ENCODE measurements at places on chromosomes 13 and 19.

DNA sequence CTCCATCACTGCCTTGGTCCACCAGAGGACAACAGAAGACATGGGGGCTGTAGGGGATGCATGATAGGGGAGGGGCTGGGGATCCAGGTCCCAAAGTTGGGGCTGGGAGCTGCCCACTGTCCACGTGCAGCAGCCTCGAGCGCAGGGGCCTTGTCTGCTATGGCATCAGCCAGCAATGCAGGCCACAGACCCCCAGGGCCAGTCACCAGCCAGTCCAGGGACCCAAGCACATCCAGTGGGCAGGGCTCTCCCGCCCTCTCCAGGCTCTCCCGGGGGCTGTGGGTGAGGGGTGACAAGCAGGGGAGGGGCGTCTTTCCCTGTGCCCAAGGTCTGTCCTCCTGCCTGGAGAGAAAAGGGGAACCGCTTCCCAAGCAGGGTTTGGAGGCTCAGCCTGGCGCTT is 32.8 kb downstream of the PEPD start:
- DNase-seq, result no peak

GRCh38 chr13:48626077-48626449 is 27.7 kb upstream of the CYSLTR2 start:
- DNase-seq, result no peak

DNA sequence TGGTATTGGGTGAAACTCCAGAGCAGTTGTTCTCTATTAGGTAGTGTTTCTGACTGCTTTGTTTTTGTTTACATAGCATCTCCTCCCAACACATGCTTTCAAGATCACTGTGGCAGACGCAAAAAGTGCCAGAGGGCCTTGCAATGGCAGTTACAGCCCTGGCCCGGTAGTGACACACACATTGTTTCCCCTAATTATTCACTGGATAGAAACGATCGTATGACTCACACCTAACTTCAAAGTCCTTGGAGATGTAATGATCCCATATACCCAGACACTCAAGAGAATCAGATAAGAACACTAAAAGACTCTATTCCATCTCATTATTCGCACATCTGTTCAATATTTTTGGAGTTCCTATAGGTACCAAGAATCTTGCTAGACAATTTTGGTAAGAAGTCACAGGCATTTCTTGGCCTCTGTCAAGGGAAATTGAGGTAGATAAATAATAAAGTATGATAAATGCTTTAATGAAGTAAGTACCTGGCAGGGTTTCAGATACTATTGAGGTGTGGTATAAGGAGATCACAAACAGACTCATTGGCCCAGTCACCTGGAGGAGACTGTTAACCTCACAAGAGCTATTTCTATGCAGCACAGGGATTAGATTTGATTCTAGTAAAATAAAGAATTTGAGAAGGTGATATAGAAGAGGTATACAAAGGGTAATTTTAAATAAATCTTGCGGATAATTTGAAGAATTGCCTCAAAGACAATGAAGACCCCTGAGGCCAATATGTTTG is 485.3 kb downstream of the SLITRK6 start:
- DNase-seq, result no peak

DNA sequence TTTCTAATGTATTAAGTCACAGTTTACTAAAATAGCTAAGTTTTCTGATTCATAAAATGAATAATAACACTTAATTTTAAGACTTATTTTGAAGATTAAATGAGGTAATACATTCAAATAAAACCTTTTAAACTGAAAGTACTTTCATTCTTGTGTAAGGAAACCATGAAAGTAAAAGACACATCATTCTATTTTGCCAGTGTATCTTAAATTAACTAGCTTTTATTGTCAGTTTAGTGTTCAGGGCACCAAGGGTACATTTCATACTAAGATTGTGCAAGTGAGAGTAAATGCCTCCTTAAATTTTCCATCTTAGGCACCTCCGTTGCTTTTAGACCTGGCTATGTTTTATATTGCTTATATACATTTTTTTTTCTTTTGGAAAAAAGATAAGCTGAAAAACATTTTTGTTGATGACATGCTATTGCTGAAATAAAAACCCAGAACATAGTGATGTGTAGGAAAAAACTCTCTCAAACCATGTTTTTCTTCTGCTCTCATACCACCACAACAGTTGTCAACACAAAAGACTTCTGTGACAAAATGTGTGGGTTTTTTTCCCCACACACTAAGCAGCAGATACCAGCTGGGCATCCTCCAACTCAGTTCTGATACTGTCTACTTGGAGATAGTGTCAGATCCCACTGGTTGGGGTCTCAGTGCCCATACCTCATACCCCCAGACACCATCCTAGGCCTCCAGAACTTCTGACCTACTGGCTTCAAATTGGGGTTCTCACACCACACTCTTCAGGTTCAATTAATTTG is 30.7 kb upstream of the LPAR6 start:
- DNase-seq, result no peak

GRCh38 chr19:291006-291521 is at the start of gene PLPP2:
Gene PLPP2 (minus strand): TSS chr19:291403. CDS start chr19:291336, 67 bp downstream.
- no peak for DNase-seq

DNA sequence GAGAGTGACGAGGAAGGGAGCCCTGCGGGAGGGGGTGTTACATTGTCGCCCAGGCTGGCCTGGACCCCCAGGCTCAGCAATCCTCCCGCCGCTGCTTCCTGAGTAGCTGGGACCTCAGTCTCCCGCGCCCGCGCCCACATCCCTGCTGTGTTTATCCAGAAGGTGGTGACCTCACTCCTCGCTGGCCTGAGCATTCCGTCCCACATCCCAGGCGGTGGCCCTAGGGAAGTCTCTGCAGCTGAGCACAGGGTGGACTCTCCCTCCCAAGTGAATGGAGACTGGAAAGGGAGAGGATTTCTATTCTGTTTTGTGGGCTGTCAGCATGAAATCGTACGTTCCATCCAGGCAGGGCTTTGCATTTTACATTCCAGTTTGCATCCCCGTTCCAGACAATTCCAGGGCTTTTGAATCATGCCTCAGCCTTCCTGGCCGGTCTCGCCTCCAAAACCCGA is 401 bp upstream of the ZNF765 start:
- no peak for DNase-seq

DNA sequence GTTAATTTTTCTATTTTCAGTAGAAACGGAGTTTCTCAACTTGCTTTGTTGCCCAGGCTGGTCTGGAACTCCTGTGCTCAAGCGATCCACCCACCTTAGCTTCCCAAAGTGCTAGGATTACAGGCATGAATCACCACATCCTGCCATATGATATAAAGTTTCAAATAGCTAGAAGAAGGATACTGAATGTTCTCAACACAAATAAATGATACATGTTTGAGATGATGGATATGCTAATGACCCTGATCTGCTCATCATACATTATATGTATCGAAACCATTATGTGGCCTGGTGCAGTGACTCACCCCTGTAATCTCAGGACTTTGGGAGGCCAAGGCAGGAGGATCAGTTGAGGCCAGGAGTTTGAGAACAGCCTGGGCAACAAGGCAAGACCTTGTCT is 11.5 kb downstream of the CIB3 start:
- no peak for DNase-seq

- no peak for DNase-seq
Observed at GRCh38 chr19:39996218-39996810, 546 bp upstream of the ZNF546 start.

All from central memory CD8-positive, alpha-beta T cell (primary cell).